ENCODE measurements at places on chromosomes 4 and X.

GRCh38 chr4:17195461-17196275 lies 297.2 kb upstream of the LDB2 start:
- no peak for DNase-seq

DNA sequence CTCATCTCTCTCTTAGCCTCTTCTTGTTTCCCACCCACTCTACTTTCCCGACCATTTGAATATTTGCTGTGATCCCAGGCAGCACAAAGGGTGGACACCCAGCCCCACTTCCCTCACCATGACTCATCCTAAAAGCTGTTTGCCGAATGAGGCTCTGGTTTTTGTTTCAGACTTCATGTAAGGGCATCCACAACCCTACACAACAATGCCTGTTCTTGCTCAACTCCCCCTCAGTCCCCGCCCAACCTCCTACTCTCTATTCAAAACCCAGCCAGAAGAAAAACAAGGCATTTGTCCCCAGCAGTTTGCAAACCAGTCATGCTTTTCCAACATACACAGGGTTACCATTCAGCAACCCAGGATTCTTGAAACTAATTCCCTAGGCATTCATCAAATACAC lies 516.5 kb upstream of the CNKSR2 start:
- no peak for DNase-seq

GRCh38 chr4:125787707-125788106 lies 473.0 kb downstream of the FAT4 start:
- DNase-seq = no peak

DNA sequence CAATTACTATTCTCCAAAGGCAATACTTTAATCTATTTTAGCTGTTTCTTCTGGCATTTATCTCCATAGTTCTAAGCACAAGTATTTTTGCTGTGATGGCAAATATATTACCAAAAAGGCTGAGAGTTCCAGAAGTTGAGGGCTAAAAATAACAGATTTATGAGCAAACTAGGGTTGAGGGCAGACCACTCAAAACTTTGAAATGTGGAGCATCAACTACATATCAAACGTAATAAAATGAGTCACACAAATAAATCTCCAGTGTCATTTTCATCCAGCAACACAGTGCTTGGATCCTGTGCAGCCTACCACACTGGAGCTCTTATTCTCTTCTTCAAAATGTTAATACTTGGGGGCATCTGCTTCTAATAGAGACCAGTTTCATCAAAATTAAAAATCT lies 163.9 kb downstream of the HS3ST1 start:
- DNase-seq = no peak

GRCh38 chr4:116636917-116637316 lies 448.5 kb downstream of the TRAM1L1 start:
- no peak for DNase-seq

- DNase-seq = no peak
These were observed 2197.7 kb downstream of the ARAP2 start for GRCh38 chr4:34046580-34046979.

DNA sequence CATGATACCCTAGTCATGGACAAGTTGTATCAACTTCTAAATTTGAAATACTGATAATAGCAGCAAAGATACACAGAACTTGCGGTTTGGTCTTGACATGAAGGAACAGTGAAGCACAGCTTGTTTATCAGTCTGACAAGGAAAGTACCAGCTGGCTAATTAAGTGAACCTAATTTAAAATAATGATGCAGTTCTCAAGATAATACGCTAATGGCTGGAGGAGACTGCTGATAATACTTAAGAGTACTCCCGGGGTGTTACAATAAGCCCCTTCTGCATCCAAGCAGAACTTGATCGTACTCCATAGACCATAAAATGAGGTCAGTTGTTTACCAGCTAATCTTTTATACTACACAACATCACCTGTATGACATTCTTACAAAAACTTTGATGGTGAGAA lies 697.5 kb downstream of the FSTL5 start:
- no peak for DNase-seq

DNA sequence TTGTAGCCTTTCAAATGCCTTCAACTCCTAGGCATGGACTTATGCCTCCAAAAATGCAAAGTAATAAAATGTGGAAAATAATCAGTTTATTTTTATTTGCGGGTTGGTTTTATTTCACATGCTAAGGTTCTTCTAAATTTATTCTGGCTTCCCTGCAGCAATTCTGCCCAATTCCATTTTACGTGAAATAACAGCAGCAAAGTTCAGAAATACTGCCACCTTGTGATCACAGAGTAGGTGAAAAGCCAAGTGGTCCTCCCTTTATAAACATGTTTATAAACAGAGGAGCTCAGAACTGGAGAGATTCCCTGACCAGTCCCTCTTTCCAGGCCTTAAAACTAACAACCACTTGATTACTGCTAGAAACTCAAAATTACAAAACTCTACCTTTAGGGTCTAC lies 14.7 kb upstream of the DCHS2 start:
- no peak for DNase-seq

GRCh38 chr4:152247271-152247975 lies 288.5 kb downstream of the FBXW7 start:
- DNase-seq = no peak

DNA sequence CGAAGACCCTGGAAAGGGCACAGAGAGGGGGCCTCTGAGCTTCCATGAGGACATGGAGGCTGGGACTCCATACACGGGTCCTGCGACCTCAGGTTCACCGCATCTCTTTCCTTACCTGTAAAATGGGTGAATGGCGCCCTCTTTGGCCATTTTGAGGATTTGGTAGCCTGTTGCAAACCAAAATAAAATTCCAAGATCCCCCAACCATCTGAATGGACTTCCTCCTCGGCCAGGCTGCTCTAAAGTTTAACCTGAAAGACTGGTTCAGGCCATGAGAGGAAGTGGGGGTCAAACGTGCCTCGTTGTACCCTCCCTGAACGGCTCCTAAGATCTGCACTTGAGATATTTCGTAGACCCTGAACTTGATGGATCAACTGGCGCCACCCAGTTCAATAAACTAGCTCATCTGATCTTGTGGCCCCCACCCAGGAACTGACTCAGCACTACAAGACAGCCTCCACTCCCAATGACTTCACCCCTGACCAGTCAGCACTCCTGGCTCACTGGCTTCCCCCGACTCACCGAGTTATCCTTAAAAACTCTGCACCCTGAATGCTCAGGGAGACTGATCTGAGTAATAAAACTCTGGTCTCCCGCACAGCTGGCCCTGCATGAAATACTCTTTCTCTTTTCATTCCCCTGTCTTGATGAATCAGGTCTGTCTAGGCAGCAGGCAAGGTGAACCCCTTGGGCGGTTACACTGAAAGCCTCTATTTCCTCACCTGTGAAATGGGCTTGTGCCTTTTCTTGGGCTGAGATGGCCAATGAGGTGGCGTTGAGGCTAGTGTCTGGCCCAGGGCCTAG lies 32.9 kb upstream of the GPR78 start:
- DNase-seq = no peak

DNA sequence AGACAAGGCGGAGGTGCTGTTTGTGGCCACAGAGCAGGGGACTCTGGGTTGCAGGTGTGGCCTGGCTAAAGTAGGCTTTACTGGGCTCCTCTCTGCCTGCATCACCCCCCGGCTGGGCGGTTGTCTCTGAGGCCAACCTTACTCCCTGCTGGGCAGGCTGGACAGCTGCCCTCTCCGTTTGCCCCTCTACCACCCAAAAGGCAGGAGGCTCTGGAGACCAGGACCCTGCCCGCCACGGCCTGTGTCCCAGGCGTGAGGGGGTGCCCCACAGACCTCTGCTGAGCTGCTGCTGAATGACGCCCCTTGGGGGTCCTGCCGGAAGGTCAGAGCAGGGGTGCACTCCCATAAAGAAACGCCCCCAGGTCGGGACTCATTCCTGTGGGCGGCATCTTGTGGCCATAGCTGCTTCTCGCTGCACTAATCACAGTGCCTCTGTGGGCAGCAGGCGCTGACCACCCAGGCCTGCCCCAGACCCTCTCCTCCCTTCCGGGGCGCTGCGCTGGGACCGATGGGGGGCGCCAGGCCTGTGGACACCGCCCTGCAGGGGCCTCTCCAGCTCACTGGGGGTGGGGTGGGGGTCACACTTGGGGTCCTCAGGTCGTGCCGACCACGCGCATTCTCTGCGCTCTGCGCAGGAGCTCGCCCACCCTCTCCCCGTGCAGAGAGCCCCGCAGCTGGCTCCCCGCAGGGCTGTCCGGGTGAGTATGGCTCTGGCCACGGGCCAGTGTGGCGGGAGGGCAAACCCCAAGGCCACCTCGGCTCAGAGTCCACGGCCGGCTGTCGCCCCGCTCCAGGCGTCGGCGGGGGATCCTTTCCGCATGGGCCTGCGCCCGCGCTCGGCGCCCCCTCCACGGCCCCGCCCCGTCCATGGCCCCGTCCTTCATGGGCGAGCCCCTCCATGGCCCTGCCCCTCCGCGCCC lies 920 bp downstream of the HTT-AS start:
- DNase-seq = no peak

- no peak for DNase-seq
These were observed 146.5 kb downstream of the NDST3 start for GRCh38 chr4:118180776-118181175.

DNA sequence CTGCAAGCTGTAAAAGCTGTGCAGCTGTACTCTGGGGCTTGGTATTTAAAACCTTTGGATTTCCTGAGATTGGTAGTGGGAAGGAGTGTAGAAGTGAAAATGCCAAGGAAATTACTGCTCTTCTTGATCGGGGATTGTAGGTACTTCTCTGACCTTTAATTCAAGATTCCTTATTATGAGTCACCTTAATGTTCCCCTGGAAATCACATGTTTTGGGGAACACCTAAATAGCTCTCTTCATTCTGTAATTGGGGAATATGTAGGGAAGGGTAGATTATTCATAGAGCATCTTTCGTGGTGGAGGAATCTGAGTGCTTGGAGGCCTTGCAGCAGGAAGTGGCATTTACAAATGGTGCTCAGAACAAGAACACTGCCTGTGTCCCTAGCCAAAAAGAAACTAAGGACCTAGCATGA lies 137.8 kb downstream of the UCHL1 start:
- no peak for DNase-seq

DNA sequence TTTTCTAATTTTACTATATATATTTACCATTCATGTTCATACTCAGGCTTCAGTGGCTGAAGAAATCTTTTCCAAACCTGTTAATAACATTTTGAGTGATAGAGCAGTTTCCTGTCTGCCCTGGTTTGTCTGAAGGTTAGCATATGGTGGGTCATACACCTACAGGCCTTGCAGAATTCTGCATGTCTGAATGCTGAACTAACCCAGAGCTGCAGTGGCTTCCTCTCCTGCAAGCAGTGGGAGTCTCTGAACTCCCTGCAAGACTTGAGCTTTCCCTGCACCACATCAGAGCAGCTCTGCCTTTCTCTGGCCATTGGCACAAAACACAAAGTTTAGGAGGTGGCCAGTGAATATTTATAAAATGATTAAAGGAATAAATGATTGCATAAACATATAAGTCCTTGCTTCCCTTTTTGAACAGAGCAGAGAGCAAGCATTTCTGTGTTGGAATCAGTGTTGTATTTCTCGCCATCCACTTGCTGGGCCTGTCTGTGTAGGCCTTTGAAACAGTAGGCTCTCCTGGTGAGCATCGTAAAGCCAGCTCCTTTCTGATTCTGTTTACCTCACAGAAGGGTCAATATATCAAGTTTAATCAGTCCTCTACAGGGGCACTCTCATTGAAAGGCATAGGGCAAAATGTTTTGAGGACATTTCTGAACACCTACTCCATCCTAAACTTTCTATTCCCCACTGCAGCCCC lies 15.0 kb upstream of the UNC5C start:
- DNase-seq = no peak

DNA sequence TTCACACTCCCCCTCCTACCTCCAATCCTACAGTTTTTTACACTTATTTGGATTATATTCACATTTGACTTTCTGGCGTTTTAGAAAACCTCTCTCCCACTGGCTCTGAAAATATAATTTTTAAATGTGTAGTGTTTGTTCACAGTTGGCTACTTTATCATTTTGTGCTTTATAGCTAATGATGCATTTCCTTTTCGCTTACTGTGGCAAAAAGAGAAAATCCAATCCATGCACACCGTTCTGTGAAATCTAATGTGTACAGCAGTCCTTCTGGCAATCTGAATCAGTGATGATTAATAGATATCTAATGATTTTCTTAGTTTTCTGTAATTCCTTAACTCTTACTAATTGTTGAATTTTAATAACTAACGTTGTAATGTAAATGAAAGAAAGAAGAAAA lies 271.5 kb downstream of the ARAP2 start:
- DNase-seq = no peak

DNA sequence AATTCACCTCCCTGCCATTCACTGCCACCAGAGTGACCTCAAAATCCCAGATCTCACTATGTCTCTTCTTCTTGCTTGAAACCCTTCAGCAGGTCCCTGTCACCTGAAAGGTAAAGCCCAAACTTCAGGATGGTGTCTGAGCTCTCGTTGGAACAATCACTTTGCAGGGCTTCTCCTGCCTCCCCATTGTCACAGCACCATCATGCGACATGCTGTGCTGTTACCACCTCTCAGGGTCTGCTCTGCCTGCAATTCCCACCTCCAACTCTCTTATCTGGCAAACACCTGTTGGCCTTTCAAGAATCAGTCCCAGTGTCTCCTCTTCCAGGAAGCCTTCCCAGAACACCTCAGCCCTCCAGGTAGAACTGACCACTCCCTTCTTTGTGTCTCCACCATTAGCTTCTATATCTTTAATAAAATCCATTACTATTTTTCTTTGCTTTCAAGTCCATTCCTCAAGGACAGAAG lies 46.2 kb downstream of the SEL1L3 start:
- no peak for DNase-seq

DNA sequence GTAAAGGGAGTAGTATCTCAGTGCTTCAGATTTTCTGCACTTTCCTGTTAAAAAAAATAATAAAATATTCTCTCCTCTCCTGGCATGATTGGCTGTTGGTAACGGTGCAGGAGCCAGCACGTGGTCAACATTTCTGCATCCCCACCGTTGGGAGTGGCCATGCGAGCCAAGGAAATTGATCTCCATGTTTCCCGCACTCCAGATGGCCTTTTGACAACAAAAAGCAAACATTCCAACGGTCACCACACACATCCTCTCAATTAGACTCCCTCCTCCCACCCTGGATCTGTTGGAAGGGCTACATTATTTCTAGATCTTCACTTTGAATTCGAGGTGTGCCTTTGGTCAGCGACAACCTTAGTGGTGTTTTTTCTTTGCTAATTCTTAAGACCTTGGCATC lies 45.0 kb downstream of the STK32B start:
- no peak for DNase-seq

- DNase-seq = no peak
These were observed 171.4 kb downstream of the CRLF2 start for GRCh38 chrX:1041091-1041490.

DNA sequence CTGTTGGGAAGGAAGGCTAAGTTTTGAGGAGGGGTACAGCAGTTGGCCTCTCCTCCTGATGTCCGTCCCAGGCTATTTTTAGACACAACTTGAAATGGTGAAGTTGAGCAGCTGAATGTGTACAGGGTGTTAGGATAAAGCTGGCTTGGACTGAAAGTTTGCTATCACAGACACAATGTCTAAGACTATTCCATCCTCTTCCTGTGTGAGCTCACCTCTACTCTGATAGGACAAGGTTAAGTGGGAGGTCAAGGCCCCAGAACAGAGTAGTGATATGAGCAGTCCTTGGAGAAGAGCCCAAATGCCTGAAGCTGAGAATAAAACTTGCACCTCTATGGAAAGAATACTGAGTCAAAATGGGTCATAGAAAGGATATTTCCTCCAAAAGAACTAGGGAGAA lies 4.1 kb downstream of the ATP1B4 start:
- DNase-seq = no peak

All from CD4-positive, alpha-beta T cell treated with Interleukin-12 subunit alpha and Interleukin-12 subunit beta, for 1 hour (primary cell).